ENCODE measurements at places on chromosomes 12 and 14.

- DNase-seq: peak; percentile 70
Measured at GRCh38 chr12:570435-570920, 92.8 kb downstream of the NINJ2 start.

DNA sequence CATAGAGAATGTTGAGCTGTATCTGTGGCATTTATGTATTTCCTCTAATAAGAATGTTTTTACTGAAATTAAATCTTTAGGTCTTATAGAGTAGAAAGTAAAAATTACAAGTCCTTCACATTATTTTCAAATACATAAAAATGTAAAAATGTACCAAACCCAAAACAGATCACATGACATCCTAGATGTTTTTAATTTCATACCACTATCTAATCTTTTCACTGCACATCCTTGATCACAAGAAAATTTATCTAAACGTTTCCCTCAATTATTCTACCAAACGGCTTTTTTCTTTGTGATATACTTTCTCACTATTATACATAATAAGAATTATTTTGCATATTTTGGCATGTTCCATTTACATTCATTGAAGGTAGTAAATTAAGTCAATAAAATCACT, 18.3 kb downstream of the SGPP1 start:
- DNase-seq: no peak

- no peak for DNase-seq
Measured at GRCh38 chr14:65470404-65470880, 57.9 kb downstream of the FUT8 start.

GRCh38 chr14:61769893-61770292, 7.7 kb downstream of the SNAPC1 start:
- no peak for DNase-seq

DNA sequence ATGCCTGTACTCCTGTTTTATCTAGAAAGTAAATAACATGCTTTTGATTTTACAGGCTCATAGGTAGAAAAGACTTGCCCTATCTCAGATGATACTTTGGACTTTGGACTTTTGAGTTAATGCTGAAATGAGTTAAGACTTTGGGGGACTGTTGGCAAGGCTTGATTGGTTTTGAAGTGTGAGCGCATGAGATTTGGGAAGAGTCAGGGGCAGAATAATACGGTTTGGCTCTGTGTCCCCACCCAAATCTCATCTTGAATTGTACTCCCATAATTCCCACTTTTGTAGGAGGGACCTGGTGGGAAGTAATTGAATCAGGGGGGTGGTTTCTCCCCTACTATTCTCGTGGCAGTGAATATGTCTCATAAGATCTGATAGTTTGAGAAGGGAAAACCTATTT, 156.2 kb upstream of the GZMB start:
- no peak for DNase-seq

DNA sequence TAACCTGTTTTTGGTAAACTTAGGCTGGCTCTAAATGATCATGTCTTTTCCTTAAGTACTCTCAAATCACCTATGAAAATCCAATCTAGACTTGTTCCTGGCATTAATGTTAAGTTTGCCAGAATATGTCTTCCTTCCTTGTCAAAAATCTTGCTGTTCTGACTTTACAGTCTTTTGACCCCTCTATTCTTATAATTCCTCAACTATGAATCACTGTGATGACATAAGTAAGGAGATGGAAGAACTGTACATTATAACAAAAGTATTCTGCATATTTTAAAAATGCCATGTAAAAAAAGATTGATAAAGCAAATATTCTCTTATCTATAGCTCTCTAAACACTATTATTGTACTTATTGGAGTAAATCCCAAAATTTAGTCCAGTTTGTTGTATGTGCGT, 51.4 kb upstream of the BAZ1A start:
- DNase-seq: no peak

DNA sequence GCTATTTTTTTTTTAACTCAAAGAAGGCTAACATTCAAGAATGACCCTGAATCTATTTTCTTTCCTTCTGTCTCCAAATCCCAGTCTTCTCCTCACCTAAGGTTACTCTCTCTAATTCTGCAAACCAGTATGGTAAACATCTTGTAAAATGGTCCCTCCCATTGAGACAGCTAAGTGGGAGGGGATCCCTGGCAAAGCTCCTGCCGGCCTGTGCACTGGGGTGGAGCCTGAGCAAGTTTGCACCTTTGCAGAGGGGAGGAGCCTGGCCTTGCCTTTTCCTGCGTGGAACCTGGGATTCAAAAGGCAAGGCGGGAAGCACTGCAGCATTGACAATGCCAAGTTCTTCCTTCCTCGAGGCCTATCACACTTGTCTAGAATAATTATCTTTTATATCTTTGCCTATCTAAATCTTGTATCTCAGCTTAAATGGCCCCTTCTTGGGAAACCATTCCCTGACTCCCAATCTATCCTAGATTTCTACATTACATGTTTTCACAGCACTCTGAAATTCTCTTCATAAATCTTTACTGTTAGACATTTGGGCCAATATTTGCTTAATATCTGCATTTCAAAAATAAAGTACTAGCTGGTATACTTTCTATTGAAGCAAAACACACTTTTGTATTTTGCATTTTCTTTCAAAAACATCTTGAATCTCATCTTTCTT, 83.0 kb downstream of the EPS8 start:
- DNase-seq: no peak

DNA sequence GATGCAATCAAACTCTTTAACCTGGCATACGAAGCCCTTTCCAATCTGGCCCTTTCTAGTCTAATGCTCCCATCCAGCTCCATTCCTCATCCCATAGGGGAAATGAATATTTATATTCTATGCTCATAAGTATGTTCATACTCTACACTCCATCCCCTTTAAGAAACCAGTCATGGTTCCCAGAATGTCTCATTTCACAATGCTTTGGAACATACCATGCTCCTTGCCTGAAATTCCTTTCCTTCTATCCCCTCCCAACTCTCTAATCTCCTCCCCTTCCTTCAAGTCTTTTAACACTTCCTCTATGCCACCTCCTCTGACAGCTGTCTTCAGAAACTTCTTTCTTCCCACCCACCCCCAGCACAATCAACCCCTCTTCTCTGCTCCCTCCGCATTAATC, 207.0 kb upstream of the CAND1 start:
- no peak for DNase-seq

DNA sequence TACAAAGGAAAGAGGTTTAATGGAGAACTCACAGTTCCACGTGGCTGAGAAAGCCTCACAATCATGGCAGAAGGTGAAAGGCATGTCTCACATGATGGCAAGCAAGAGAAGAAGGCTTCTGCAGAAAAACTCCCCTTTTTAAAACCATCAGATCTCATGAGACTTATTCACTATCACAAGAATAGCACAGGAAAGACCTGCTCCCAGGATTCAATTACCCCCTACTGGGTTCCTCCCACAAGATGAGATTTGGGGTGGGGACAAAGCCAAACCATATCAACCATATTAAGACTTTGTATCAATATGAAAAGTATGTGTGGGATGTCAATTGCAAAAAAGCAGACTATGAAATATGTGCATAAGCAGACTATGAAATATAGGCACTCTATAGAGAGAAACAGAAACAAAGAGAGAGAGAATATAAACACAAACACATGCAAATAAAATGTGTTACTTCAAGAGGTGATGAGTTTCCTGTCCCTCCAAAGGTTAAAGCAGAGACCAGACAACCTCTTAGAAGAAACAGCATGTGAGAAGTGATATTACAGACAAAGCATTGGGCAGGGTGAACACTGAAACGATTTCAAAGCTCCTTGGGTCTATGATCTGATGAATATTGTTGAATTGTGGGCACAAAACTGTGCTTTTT, 151.2 kb upstream of the KRR1 start:
- DNase-seq: no peak

GRCh38 chr12:11618046-11618445, 31.4 kb upstream of the ETV6 start:
- DNase-seq: no peak

- DNase-seq: no peak
Measured at GRCh38 chr12:104410786-104411185, 46.0 kb upstream of the CHST11 start.

GRCh38 chr12:98224584-98225221, 290.7 kb upstream of the TMPO start:
- DNase-seq: peak; percentile 14

DNA sequence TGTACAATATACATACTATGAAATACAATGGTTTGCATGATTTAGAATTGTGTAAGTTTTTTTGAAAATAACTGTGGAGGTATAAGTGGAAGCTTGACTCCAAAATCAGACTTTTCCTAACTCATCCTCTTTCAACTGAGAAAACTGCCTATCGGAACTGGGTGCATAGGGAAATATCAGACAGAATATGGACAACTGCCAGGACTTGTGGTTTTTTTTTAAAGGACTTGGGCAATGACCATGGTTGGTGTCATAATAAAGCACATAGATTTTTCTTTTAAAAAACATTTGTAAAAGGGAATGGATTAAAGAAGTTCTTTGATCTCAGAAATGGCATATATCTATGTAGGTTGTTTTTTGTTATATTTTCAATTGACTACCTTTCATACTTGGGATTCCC, 53.3 kb upstream of the LRRK2 start:
- no peak for DNase-seq

DNA sequence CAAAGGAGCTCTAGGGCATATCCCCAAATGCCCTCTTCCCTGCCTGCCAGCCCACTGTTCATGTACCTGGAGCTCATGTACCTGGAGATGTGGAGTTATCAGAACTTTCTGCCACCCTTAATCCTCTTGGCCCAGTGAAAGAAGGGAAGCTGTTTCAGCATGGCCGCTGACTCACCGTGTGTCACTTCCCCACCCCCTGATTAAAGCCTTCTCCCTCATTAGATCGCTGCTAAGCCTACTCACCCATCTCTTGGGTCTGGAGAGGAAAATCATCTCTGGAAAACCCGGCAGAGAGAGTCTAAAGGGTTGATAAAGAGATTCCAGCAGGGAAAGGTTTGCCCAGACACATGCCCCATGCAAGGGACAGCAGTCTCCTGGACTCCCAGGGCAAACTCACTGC, 4.5 kb upstream of the LTBP2 start:
- no peak for DNase-seq

DNA sequence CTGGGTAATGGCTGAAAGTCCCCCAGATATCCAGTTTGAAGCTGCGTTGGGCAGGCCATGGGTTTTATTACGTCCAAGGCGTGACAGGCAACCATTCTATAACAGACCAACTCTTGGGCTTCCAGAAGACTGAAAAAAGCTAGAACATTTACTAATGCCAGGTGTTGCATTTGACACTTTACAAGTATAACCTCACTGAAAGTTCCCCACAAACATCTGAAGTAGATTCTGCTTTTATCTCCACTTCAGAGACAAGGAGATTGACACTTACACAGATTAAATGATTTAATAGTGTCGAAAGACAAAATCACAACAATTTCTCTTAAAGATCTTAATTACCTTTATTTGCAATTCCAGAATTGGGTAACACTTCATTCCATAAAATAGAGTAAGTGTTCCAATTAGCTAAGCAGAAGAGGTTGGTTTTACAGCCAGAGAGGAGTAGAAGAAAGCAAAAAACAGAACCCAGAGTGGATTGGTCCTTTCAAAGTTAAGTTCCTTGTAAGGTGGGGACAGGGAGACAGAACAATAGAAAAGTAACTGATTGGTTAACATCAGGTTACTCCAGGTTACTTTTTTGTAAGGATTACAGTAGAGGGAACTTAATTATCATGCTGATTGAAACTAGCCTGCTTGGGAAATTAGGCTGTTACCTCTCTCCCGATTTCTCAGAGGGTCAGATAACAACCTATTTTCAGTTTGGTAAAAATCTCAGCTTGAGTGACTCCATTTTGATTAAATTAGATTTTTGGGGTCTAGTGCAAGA, 11.3 kb downstream of the SOCS2 start:
- DNase-seq: no peak

GRCh38 chr14:58444627-58445026, 17.1 kb downstream of the KIAA0586 start:
- no peak for DNase-seq

DNA sequence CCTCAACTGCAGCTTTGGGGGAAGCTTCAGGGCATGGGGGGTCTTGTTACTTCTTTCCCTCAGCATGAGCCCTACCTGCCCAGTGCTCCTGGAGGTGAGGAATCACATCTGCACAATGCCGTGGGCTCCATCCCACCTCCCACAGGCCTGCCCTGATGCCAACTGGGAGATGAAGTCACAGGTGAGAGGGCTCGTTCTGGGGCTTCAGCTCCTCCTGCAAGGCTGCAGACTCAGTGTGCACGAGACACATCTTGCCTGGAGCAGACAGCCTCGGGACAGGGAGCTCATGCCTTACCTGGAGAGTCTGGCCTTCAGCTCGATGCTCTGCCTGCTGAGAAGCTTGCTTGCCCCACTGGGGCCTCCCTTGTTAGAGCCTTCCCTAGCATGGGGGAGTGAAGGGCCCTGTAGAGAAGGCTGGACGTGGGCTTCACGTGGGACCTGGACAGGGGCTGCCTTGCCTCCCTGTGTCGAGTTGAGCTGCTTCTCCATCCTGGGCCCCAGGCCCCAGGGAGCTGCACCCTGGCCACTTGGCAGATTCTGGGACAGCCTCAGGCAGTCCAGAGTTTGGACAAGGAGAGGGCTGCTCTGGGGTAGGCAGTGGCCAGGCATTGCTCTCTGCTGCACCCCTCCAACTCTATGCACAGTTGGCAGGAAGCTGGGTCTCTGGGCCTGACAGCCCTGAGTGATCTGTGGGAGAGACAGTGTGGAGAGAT, 171.4 kb downstream of the KIF26A start:
- DNase-seq: no peak

DNA sequence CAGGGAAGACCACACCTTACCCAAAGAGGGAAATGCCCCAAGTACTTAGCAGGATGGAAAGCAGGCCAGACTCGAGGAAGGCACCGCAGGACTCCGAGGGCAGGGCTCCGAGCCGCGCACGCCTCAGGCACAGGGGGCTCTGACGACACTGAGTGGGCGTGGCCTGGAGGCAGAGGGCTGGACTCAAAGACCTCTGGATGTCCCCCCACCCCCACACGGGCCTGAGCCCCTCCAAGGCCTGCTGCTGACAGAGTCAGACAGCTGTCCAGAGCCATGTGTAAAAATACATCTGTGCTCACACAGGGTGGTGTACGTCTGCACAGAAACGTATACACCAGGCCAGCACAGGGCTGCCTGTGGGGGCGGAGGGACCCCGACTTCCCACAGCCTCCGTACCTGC, 1.4 kb downstream of the AKT1 start:
- peak; percentile 72 for DNase-seq

DNA sequence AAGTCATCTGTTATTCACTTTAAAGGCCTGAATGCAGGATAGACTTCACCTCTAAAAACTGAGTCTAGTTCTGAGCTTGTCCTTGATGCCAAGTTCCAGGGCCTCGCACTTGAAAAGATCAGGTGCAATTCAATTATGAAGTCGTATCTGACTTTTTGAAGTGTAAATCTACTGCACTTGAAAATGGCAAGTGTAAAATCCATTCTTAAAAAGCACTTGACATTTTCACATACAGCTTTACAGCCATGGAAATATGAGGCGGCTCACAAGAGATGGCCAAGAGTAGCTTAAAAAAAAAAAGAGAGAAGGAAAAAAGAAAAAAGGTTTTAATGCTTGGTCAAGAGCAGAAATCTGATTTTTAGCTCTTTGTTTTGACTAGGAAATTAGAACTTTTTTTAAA, 172.5 kb downstream of the GXYLT1 start:
- DNase-seq: no peak

- no peak for DNase-seq
Measured at GRCh38 chr12:24069532-24070395, 120.3 kb upstream of the SOX5 start.

- no peak for DNase-seq
Measured at GRCh38 chr12:123164710-123165261, 13.9 kb upstream of the PITPNM2 start.
